GM18507 (cell line): ENCODE measurements at places on chromosomes 4 and X.

- no peak for DNase-seq
Measured at GRCh38 chr4:15078682-15079642, 76.7 kb downstream of the CPEB2 start.

DNA sequence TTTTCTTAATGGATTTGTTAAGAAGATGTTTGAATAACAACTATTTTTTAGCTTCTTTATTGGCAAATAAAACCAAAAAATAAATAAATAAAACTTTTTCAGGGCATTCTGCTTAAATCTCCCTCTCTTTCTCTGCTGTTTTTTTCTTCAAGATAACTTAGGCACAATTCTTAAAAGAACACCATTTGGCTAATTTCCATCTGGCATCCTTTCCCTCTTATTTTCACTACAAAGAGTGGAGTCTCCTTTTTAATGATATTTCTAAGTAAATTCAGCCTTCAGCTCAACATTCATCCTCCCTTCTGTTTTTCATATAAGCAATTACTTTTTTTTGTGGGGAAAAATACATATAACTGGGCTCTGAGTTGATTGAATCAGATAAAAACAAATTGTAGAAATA is 88.1 kb downstream of the PCDH7 start:
- no peak for DNase-seq

DNA sequence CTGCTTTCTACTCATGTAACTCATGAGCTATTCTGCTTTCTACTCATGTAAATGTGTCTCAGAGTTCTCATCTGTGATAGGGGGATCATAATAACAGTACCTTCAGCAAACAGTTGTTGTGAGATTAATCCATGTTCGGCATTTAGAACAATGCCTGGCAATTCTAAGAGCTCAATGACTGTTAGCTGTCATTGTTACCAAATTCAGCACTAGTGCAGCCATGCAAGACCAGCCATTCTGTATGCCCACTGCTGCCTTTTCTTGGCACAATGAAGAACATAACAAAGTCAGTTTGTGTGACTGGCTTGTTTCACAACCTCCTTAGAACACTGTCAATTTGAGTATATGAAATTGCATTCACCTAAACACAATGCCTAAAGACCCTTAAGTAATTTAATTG is 163.2 kb downstream of the ANK2 start:
- no peak for DNase-seq

GRCh38 chr4:8472689-8473197 is 32.2 kb downstream of the TRMT44 start:
- DNase-seq, result no peak

- no peak for DNase-seq
Measured at GRCh38 chr4:154999950-155000578, 208.4 kb upstream of the NPY2R start.

- peak; percentile 15 for DNase-seq
Measured at GRCh38 chrX:68832101-68832416, 3.2 kb downstream of the EFNB1 start.

DNA sequence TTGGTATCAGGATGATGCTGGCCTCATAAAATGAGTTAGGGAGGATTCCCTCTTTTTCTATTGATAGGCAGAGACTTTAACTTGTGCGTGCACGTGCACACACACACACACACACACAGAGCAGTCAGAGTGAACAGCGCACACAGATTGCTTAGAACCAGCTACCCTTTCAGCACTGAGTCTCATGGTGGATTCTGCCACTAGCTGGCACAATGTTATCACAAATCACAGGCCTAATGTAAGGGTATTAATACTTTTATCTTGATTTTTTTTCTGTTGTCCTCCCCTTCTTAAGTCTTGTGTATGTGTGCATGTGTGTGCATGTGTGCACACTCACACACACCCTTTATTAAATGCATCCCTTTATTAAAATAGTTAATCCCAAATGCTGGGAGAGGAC is 53.2 kb downstream of the HADH start:
- no peak for DNase-seq

DNA sequence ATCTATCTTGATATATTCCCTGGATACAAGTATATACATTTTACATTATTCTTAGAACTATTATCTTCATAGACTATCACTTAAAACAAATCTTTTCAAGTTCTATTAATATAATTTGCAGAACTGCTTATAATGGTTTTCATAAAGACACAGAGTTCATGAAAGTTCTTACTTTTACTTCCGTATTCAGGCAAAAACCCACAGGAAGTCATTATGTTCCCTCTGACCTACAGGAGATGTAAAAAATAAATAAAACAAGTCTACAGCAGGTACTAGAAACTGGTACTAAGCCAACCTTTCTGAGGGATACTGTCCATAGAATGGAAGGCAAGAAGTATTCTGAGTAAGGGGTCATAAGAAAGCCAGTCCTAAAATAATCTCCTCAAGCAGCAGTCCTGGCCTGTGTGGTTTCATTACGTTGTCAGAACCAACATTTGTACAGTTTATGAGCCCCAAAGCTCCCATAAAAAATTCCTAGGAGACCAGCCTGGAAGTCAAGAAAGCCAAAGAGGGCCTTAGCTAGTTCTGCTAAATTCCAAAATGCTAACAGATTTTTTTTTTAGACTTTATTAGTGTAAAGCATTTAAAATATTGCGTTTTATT is 68.6 kb downstream of the CAMK2D start:
- DNase-seq, result no peak

- no peak for DNase-seq
Measured at GRCh38 chr4:165583341-165583740, 204.5 kb downstream of the CPE start.

DNA sequence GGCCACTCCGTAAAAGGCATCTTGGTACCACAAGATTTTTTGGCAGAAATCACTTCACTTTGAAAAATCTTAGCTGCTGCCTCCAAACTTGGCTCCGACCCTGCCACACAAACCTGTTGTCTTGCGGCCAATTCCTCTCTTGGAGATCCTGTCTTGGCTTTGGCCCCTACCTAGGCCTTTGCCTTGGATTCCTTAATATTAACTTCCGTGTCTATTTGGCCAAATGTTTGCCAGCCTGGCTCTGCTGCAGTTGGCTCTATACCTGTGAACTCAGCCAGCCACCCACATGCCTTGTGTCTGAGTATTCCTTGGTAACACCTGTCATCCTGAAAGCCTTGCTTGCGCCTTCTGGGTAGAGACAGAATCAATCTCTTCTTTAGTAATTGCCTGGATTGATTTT is 12.5 kb downstream of the GRXCR1 start:
- DNase-seq, result no peak

- DNase-seq, result no peak
Measured at GRCh38 chr4:102825261-102826091, 1.9 kb downstream of the UBE2D3 start.

- DNase-seq, result no peak
Measured at GRCh38 chrX:106247162-106247561, 79.1 kb downstream of the PWWP3B start.

- DNase-seq, result no peak
Measured at GRCh38 chr4:47612116-47613023, 127.3 kb downstream of the ATP10D start.

DNA sequence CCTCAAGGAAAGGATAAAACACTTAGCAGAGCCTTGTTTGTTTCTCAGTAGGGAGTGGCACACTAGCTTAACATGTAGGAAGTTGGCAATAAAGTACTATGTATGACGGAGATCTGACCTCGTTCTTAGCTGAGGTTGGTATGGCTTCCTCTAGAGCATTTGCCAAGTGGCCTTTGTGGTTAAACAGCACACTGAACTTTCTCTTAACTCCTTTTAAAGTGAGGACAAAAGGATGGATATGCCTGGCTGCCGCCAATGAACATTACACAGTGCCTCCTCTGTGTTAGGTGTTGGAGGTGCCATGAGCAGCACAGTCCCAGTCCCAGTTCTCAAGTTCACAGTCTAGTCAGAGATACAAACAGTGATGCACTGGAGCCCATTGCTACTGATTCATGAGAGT is 54.4 kb downstream of the VGLL1 start:
- no peak for DNase-seq

DNA sequence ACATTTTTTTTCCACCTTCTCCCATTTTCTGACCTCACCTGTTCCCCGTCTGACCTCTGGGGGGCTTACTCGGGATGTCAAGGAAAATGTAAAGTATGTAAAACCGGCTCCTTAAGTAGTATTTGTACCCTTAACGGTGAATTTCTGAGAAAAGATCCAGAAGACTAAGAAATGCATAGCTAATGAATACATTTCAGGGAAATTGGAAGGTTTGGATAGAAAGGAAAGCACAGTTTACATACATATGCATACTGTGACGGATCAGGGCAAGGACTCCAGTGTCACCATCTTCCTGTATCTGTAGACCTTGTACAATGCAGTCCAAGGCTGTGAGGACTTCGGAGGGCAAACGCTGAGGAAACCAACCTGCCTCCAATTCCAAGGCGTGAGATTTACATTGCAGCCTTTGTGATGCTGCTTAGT is 2185.9 kb upstream of the TENM3 start:
- DNase-seq, result no peak

DNA sequence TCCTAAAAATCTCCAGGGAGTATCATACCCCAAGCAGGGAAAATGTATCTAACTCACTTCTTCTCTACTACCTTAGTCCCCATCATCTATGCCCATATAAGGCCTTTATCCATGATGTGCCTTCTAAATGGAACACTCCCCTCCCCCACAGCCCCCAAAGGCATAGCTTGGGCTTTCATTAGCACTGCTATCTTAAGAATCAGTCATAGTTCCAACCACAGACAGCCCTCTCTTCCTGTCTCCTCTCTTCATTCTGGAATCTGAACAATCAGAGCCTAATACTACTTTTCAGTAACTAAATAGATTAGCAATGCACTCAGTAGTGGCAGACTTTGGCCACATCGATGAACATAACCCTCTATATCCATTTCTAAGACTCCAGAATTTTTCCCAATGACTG is 313.2 kb upstream of the DKK2 start:
- no peak for DNase-seq

- DNase-seq, result no peak
Measured at GRCh38 chr4:21680326-21680898, 268.2 kb downstream of the KCNIP4 start.

- no peak for DNase-seq
Measured at GRCh38 chrX:4754878-4755604, 1041.6 kb upstream of the PRKX start.
